ENCODE measurements at places on chromosomes 7 and 10.

DNA sequence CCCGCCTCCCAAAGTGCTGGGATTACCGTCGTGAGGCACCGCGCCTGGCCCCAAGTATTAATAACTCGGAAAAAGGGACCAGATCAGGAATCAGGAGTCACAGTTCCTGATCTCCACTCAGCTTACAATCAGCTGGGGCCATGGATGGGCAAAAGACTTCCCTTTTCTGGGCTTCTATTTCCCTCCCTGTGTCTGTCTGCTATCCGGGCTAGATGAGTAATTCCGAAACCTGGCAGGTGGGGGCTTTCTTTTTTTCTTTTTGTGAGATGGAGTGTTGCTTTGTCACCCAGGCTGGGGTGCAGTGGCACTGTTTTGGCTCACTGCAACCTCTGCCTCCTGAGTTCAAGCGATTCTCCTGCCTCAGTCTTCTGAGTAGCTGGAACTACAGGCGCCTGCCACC lies 11.6 kb downstream of the RPS24 start:
- peaks cover 15% of the 10 kb centered on the region for H3K36me3 ChIP-seq
- H3K27me3 ChIP-seq: no peaks in the 10 kb centered on the region
- DNase-seq: peak; percentile 54
- H3K4me1 ChIP-seq: peaks cover 2% of the 10 kb centered on the region
- no peak overlapping the region for H3K27ac ChIP-seq

- no peak for DNase-seq
- H3K4me1 ChIP-seq: no peaks in the 10 kb centered on the region
- H3K4me3 ChIP-seq: no peak overlapping the region
- no peak overlapping the region for H3K27ac ChIP-seq
These were observed 8.7 kb downstream of the HIPK2 start for GRCh38 chr7:139769066-139769465.

- peaks cover 9% of the 10 kb centered on the region for H3K4me1 ChIP-seq
- no peaks in the 10 kb centered on the region for H3K36me3 ChIP-seq
- H3K4me3 ChIP-seq: no peak overlapping the region
- H3K27ac ChIP-seq: no peak overlapping the region
- peak; percentile 57 for DNase-seq
These were observed 1.1 kb upstream of the MNX1 start for GRCh38 chr7:157011333-157012112.

DNA sequence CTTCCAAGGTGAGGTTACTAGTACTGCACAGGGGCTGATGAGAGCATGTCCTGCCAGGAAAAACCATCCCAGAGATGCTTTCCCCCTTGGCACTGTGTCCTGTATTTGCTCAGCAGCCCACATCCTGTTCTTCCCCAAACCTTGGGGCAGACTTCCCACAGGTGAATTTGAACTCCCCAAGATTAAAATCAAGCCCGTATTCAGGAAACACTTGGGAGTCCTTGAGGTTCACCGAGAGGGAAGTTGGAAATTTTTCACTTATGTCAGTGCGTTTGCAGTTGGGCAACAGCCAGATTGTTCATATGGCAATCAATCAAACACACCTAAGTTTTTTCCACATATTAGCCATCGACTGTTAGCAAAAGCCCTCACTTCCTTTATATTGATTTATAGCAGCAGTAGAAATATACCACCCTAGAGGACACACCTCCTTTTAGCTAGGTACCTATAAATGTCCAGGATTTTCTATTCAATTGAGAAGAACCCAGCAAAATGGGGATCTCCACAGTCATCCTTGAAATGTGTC lies at the start of gene DMBT1:
TSS of gene DMBT1 (plus strand) at position 476 of the 526 bp plus-strand sequence. CDS start at position 493, 17 bp downstream.
- no peak within 1 kb of the TSS for H3K4me3 ChIP-seq
- no peaks in the 10 kb centered on the region for H3K36me3 ChIP-seq
- no peak for DNase-seq
- peaks cover 15% of the 10 kb centered on the region for H3K4me1 ChIP-seq

DNA sequence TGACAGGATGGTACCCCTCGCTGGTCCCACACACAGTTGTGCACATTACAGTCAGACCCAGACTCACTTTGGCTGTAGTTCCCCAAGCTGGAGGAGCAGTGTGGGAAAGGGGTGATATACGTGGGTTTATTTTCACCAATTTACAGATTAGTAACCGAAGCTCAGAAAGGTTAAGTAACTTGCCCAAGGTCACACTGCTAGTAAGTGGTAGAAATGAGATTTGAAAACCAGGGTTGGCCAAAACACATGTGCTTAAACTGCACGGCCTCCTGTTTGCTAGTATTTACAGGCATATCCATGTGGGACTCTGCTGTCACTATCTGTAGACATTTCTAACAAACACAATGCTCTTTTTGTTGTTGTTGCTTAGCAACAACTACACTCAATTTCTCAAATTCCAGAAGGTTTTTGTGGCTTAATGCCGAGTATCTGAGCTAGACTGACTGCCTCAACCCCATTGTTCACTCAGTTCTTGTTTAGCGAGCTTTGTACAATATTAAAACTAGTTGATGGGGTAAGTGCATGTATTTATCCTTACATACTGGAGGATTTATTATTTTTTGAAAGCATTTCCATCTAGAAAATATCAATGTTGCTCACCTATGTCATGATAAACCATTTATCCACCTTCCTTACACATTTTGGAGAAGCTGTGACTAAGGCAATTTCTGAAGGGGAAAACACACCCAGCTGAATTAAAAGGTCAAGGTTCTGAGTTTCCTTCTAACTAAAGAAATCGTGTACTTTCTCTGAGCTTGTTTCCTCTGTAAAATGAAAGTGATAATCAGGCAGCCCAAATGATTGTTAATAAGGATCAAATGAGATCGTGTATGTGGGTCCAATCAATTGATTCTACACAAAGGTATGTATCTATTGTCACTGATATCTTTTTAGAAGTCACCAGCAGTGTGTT lies 5.3 kb upstream of the TMEM139 start:
- H3K27ac ChIP-seq: no peak overlapping the region
- H3K4me1 ChIP-seq: peaks cover 4% of the 10 kb centered on the region
- no peaks in the 10 kb centered on the region for H3K36me3 ChIP-seq
- peak; percentile 78 for DNase-seq

DNA sequence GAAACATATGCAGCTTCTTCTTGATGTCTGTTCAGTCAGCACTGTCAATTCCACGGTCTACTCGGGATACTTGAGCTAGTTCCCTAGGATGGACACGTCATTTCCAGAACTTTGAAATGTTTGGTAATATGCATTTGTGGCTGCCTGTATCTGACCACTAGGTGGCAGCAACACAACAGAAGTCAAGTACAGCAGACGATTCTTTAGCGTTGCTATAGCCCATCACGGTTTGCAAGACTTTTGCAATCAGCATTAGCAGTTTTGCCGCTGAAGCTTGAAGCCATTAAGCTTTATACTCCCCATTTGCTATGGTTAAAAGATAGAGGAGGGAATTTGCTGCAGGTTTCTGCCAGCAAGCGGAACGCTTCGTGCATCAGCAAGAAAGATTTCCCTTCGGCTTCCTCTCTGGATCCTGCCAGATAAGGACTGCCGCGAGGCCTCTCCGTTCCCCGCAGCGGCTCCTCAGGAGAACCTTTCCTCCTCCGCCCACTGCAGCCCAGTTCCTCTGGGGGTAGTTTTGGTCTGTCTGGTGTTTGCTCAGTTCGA lies 63.5 kb downstream of the ABCC2 start:
- no peaks in the 10 kb centered on the region for H3K36me3 ChIP-seq
- no peaks in the 10 kb centered on the region for H3K27me3 ChIP-seq
- peak; percentile 91 for DNase-seq
- H3K4me1 ChIP-seq: no peaks in the 10 kb centered on the region

DNA sequence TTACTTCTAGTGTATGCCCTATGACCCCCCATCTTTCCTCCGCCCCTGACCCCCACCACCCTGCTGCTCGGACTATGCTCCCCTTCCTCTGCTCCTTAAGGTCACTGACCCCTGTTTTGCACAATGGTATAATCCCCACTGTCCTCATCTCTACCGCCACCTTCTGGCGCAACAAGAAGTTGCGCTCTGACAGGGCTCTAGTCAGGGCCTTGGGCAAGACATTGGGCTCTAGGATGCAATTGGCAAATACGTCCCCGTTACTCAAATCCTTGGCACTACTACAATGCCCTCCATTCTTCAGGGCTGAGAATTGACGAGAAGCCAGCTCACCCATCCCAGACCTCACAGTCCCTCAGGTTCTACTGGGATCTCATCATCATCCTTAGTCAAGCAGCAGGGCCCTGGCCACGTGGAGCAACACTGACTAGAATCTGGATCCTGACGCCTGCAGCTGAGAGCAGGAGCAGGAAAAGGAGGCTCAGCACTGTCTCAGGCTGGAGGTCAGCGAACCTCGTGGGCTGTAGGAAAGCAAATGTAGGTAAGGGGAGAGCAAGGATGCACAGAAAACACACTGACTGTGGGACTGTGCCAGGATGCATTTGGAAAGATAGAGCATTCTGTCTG lies 10.6 kb downstream of the LRIT2 start:
- DNase-seq: peak; percentile 82
- H3K4me1 ChIP-seq: no peaks in the 10 kb centered on the region
- H3K36me3 ChIP-seq: no peaks in the 10 kb centered on the region
- no peak overlapping the region for H3K27ac ChIP-seq
- H3K4me3 ChIP-seq: no peak overlapping the region
- no peaks in the 10 kb centered on the region for H3K27me3 ChIP-seq

- H3K36me3 ChIP-seq: peaks cover 1% of the 10 kb centered on the region
- H3K27ac ChIP-seq: no peak overlapping the region
- DNase-seq: no peak
- no peak overlapping the region for H3K4me3 ChIP-seq
- H3K27me3 ChIP-seq: no peaks in the 10 kb centered on the region
These were observed 69.0 kb downstream of the EZH2 start for GRCh38 chr7:148814922-148815559.

DNA sequence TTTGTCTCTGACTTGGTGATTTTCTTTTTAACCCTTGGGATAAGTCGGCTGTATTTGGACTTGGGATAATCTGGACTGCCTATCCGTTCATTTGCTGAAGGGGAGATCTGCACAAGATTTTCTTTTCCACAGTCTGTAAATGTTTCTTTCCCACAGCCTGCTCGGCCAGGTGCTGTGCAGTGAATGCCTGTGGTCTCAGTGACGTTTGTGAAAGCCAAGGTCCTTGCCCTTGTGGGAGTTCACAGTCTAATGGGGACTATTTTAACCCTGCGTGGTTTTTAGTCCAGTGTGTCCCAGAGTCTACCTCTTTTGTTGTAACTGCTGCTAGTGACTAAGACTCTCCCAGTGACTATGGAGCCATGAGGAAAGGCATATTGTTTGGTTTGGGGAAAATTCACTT lies 8.9 kb downstream of the PNLIP start:
- no peak for DNase-seq
- no peak overlapping the region for H3K4me3 ChIP-seq
- H3K4me1 ChIP-seq: no peaks in the 10 kb centered on the region
- no peaks in the 10 kb centered on the region for H3K27me3 ChIP-seq
- no peaks in the 10 kb centered on the region for H3K36me3 ChIP-seq

GRCh38 chr10:75000748-75001321 lies 110.6 kb upstream of the SAMD8 start:
- H3K4me3 ChIP-seq: no peak overlapping the region
- no peaks in the 10 kb centered on the region for H3K4me1 ChIP-seq
- no peaks in the 10 kb centered on the region for H3K27me3 ChIP-seq
- no peak for DNase-seq
- no peak overlapping the region for H3K27ac ChIP-seq

DNA sequence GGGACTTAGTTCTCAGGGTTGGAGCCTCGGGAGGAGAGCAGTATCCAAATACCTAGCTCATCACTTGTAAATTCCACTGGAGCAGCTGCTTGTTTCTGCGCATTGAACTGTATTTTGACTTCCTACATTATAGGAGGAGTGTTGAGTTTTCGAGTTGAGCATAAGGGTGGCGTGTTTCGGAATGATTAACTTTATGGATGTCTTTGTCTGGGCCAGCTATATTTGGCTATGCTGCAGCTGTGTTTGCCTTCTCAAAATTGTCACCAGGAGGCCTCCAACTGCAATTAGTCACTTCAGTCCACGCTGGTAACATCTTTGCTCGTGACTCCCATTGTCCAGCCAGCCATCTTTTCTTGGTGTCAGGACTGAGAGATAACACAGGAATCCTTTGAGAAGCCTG lies 9.1 kb downstream of the CELF2 start:
- no peak for DNase-seq
- H3K4me3 ChIP-seq: no peak overlapping the region
- H3K36me3 ChIP-seq: no peaks in the 10 kb centered on the region
- no peak overlapping the region for H3K27ac ChIP-seq
- peaks cover 2% of the 10 kb centered on the region for H3K4me1 ChIP-seq

DNA sequence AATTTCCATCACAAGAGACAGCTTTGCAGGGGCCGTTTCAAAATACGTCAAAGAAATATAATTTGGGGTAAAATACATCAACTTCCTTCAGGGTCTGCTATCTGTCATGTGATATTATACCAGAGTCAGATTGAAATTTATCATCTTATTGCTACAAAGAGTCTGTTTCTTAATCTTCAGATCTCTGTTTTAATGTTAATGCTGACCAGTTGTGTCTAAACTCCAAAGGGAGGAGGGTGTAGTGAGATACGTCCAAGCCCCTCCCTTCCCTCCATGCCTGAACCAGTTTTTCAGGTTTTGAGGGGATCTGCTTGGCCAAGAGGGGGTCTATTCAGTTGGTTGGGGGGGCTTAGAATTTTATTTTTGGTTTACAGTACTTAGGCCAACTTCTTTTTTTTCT lies 891.6 kb downstream of the GRM8 start:
- H3K27ac ChIP-seq: no peak overlapping the region
- no peaks in the 10 kb centered on the region for H3K36me3 ChIP-seq
- H3K4me3 ChIP-seq: no peak overlapping the region
- no peaks in the 10 kb centered on the region for H3K4me1 ChIP-seq

GRCh38 chr10:49106451-49106850 lies 8.9 kb downstream of the VSTM4 start:
- no peaks in the 10 kb centered on the region for H3K27me3 ChIP-seq
- H3K4me1 ChIP-seq: no peaks in the 10 kb centered on the region
- H3K4me3 ChIP-seq: no peak overlapping the region
- H3K36me3 ChIP-seq: no peaks in the 10 kb centered on the region

DNA sequence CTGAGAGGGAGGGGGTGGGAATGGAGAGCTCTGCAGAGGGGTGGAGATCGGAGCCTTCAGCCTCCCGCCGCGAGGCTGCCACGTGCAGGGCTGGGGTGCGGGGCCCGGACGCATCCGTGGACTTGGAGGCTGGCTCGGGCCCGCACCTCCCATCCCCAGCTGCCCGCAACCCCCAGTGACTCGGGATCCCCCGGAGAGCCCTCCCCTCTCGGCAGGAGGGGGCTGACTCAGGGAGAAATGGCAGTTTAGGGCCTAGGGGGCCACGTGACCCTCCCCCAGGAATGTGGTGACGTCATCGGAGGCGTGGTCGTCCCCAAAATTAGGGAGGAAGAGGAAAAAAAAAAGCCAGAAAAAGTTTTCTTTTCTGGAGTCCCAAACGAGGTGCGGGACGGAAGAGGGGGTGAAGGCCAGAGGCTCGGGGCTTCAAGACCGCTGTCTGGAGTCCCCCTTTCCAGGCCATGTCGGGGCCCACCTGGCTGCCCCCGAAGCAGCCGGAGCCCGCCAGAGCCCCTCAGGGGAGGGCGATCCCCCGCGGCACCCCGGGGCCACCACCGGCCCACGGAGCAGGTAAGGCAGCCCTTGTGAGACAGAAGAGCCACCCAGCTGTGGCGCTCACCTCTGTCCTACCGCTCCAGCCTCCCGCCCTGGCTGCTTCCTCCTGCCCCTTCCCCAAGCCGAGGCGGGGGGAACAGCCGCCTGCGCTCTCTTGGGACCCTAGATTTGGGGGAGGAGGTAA lies at the start of gene TRIP6:
TSS of gene TRIP6 (plus strand) at position 348 of the 736 bp plus-strand sequence. CDS start at position 459, 111 bp downstream.
- peak within 1 kb of the TSS; percentile 71 for H3K27ac ChIP-seq
- peaks cover 10% of the 10 kb centered on the region for H3K36me3 ChIP-seq
- no peaks in the 10 kb centered on the region for H3K27me3 ChIP-seq
- peak within 1 kb of the TSS; percentile 79 for H3K4me3 ChIP-seq

- peak; percentile 94 for DNase-seq
- peaks cover 1% of the 10 kb centered on the region for H3K4me1 ChIP-seq
- H3K4me3 ChIP-seq: no peak overlapping the region
- H3K36me3 ChIP-seq: no peaks in the 10 kb centered on the region
- H3K27me3 ChIP-seq: peaks cover 8% of the 10 kb centered on the region
These were observed 1.5 kb downstream of the TRIL start for GRCh38 chr7:28956608-28957063.

Data from mesendoderm (in vitro differentiated cells).